A673 (cell line): ENCODE measurements at places on chromosomes 16 and 17. TPM values are rescaled to one million over a fixed set of nuclear protein-coding genes. Genes with fewer than 3 reads are reported as not detected.
A peak's percentile ranks its signal among the peaks of the same experiment; 100 is the strongest.

DNA sequence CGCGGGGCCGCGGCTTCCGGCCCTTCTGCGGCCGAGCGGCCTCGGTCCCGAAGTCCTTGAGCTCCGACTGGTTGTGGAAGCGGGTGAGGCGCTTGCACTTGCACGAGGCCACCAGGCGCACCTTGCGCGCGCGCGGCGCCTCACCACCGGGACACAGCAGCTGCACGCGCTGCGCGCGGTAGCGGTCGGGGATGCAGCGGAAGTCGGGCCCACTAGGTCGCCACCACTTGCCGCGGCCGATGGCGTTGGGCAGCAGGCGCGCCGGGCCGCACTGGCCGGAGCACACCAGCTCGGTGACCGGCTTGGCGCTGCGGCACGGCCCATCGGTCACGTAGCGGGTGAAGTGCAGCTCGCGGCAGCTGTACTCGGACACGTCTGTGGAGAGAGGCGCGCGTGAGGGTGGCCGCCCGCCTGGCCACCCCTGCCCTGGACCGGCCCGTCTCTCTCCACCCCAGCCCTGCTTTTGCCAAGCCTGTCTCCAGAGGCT, 3.2 kb downstream of the SOST start:
- peak; percentile 8 for DNase-seq

DNA sequence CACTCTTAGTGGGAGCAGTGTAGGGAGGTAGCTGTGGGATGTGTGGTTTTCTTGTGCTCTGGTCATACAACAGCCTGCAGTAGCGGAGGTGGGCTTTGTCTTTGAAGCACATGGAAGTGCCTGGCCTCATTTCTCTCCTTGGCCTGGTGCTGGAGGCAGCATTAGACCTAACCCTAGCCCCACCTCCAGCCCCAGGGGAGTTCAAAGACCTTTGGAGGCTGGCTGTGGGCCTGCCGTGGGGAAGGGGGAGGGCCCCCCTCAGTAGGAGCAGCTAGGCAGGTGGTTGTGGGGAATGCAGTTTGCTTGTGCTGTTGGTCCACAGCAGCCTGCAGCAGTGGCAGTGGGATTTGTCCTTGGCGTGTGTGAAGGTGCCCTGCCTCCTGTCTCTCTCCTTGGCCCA, 91.7 kb downstream of the BCAS3 start:
- DNase-seq = no peak

- peak; percentile 66 for DNase-seq
Observed at GRCh38 chr16:77657016-77657415, 65.3 kb upstream of the NUDT7 start.

GRCh38 chr17:12627177-12627629, 38.5 kb upstream of the MYOCD start:
- no peak for DNase-seq

- DNase-seq = no peak
Observed at GRCh38 chr16:88400186-88400585, 17.4 kb downstream of the ZNF469 start.

Gene GNG13
- total RNA-seq = not detected in 2 replicates

Gene MT3
- not detected in 2 replicates for total RNA-seq

Gene MT2A
- total RNA-seq = 81.8 and 218 TPM in 2 replicates

Gene CCR7
- total RNA-seq = 0.30 and 0.55 TPM in 2 replicates
